ENCODE measurements at places on chromosomes 3 and 15. TPM values are rescaled to one million over a fixed set of nuclear protein-coding genes. Genes with fewer than 3 reads are reported as not detected.

Gene GOLGA6D
- total RNA-seq = not detected

Gene FAM131A
- 19.7 TPM for total RNA-seq

Gene SAMMSON
- total RNA-seq = not detected

DNA sequence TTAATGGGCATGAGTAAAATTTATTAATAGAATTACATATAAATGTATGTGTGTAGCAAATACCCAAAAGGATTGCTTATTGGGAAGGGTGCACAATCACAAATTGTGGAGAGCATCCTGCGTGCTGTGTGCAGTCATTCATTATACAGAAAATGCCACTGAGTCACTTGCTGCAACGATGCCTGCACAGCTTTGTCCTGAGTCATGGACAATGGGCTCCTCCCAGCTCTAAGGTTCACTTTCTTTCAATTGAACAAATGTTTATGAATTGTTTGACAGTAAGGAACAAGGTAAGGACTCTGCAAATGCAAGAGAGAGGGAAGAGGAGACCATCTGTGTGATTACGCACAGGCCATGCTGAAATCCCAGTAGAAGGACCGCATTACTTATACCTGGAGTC, 18.7 kb downstream of the CFAP161 start:
- no peak for DNase-seq

GRCh38 chr3:105899516-105899915, 30.7 kb upstream of the CBLB start:
- DNase-seq = no peak

DNA sequence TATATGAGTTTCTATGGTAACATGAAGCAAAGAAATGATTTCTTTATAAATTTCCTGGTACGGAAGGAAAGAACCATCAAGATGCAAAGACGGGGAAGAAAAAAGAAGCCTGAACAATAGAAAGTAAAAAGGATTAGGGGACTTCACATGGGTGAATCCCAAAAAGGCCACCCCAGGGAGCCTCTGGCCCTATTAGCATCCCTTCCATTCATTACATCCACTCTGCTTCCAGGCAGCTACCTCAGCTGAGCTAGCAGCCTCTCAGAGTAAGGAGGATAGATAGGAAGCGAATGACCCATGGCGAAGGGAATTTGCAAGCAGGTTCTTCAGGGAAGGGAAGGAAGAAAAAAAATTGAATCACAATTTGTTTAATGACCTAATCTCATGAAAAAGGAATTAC, 81.6 kb downstream of the GABRB3 start:
- no peak for DNase-seq

- no peak for DNase-seq
Measured at GRCh38 chr3:104855702-104856101, 511.0 kb upstream of the ALCAM start.

GRCh38 chr3:9316881-9317361, 45.9 kb upstream of the THUMPD3 start:
- DNase-seq = peak; percentile 47

- no peak for DNase-seq
Measured at GRCh38 chr15:46278062-46278461, 643.2 kb downstream of the SQOR start.

- DNase-seq = no peak
Measured at GRCh38 chr3:178841011-178841410, 230.6 kb downstream of the ZMAT3 start.

GRCh38 chr3:41411065-41411464, 211.8 kb downstream of the CTNNB1 start:
- no peak for DNase-seq

DNA sequence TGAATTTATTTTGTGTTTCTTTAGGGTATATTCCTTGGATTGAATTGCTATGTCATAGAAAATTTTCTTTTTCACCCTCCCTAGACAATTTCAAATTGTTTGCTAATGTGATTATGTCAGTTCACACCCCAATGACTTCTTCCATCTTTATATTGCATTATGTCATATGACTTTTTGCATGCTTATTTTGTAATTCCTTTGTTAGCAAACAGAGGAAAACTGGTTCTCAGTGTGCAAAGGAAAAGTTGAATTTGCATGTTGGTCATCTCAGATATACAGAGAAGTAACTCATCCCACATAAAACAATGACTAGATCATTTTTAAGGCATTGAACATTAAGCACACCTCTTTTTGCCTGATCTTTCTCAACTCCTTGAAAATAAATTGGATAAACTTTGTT, 3.3 kb upstream of the RNF13 start:
- no peak for DNase-seq

GRCh38 chr3:181998828-181999227, 287.1 kb downstream of the SOX2 start:
- DNase-seq = no peak

GRCh38 chr3:81433675-81434074, 327.8 kb downstream of the GBE1 start:
- DNase-seq = no peak

DNA sequence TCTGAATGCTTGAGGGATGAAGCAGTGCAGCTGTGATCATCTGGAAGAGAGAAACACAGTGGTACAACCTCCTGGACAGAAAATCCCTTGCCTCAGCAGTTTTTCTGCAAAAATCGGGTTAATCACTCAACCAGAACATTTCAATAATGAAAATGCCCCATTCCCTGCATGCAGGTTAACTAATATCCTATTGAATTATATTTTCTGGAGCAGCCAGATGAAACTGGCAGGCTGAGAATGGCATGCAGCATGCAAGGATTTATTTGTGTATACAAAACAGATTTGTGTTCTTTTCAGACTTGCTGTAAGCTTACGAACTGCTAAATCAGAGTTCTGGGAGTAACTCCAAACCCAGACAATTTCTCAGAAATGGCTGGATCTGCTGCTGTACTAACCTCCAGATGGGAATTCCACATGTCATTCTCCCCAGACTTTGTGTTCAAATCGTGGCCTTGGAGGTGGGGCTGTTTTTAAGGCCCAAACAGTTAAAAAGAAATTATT, 39.1 kb downstream of the SLC9A9 start:
- DNase-seq = no peak

DNA sequence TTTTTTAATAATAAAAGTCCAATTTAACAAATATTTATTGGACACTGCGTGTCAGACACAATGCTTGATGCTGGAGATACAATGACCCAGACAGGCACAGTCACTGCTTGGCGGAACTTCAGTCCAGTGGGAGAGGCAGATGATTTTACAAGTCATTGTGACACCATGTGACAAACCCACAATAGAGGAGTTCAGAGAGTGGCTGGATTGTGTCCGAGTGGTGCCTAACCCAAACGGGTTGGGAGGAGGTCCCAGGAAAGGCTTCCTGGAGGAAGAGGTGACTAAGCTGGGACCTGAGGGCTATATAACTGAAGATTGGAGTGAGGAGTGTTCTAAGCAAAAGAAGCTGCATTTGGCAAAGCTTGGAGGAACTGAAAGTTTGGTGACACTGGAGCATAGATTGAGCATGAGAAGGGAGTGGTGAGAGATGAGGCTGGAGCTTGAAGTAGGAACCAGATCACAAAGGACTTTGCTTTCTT, 41.4 kb downstream of the CRTC3 start:
- no peak for DNase-seq

- DNase-seq = no peak
Measured at GRCh38 chr3:42216302-42216701, 49.7 kb downstream of the CCK start.

GRCh38 chr15:66779331-66780009, 77.4 kb downstream of the SMAD6 start:
- no peak for DNase-seq

Data from neural crest cell (in vitro differentiated cells).